Hypothalamus (tissue), 51 donors: ENCODE measurements at places on chromosomes 1 and 21.

DNA sequence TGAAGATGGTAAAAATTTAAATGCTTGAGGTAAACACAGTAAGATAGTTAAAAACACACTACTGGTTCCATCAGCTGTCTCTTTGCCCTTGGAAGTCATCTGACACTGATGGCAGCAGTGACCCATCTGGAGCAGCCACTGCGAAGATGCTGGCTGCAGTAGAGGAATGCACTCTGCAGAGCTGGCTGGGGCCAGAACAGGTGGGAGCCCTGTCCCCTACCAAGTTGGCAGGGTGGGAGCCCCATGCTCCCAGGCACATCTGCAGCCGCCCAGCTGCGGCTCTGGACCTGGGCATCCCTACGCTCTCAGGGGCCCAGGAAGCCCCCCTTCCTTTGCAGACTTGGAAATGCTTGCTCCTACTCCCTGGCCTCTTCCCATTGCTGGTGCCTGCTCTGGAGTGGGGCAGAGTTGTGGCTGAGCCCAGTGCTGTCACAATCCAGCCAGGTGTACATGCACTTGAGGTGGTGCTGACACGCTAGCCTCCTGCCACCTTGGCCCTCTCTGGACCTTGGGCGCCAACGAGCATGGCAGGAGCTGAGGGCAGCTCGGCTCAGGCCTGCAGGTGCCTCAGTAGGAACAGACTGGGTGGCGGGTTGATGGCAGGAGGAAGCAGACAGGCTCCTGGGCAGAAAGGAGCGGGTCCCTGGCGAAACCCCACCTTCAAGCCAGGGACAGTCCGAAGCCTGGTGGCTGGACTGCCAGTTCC lies 227.0 kb downstream of the FGGY start:
- DNase-seq, result no peak

DNA sequence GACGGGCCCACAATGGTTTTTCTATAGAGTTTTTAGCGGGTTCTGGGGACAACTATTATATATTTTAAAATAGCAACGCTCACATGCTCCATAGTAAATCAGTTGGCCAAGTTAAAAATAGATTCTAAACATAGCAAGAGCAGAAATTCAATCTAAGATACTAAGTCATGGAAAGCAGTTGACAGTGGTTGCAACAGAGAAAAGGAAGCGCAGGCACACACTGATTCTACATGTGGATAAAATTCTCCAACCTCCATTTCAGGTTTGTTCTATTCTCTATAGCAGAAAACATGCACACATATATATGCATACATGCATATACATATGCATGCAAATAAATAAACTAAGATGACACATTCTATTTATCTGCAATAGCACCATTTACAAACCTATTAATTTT lies 89.6 kb upstream of the HNRNPU start:
- no peak for DNase-seq

- DNase-seq, result no peak
These were observed 60.4 kb upstream of the ATP1A1 start for GRCh38 chr1:116312681-116313069.

DNA sequence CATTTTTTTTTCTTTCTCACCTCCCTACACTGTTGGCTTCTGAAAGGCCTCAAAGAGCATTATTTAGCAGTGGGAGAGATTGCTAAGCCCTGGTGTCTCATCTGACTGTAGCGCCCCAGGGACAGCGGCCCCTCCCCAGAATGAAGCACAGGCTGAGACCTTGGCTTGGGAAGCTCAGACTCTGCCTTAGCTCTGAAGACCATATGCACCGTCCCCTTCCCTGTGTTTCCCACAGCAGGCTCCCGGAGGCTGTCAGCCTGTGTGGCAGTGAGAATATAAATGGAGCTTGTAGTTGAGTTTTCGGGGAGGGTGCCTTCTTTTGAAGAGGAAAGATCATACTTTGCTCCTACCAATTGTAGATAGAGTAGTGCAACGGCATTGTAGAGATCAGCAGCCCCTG lies 25.3 kb downstream of the SMYD2 start:
- no peak for DNase-seq

DNA sequence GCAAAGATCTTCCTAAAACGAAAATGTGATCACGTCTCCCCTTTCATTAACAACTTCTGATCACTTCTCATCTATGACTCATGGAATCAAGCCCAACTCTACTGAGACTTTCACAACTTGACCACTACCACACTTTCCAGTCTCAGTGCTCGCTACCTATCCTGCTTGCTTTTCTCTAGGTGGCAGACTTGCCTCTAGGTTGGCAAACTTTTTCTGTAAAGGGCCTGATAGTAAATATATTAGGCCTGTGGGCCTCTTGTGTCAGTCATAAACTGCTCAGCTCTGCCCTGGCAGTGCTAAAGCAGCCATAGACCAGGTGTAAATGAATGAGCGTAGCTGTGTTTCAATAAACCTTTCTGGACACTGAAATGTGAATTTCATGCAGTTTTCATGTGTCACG lies 21.5 kb upstream of the HMGB4 start:
- no peak for DNase-seq
